ENCODE measurements at places on chromosomes 5 and 9. TPM values are rescaled to one million over a fixed set of nuclear protein-coding genes. Genes with fewer than 3 reads are reported as not detected.

GRCh38 chr9:116420993-116421538 lies 266.0 kb upstream of the TRIM32 start:
- DNase-seq: peak; percentile 87

DNA sequence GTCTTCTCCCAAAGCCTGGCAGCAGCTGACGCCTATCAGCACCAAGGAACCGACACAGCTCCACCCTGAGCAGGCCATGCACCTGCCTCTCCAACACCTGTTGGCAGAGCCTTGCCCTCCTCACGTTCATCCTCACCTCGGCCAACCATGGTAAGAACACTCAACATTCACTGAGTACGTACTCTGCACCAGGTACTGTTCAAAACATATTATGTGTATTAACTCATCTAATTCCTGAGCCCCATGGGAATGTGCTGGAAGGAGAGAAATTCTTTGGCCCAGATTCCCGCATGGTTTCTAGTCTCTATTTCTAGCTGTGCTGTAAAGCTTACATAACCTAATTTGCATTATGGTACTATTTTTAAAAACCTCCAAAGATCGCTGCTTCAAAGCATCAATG lies 86.1 kb downstream of the GPR21 start:
- DNase-seq: no peak

GRCh38 chr9:34501889-34502425 lies 20.8 kb downstream of the ENHO start:
- DNase-seq: no peak

- DNase-seq: no peak
Observed at GRCh38 chr5:132476876-132477781, 13.4 kb downstream of the IRF1 start.

- no peak for DNase-seq
Observed at GRCh38 chr5:80701597-80701996, 46.8 kb upstream of the DHFR start.

DNA sequence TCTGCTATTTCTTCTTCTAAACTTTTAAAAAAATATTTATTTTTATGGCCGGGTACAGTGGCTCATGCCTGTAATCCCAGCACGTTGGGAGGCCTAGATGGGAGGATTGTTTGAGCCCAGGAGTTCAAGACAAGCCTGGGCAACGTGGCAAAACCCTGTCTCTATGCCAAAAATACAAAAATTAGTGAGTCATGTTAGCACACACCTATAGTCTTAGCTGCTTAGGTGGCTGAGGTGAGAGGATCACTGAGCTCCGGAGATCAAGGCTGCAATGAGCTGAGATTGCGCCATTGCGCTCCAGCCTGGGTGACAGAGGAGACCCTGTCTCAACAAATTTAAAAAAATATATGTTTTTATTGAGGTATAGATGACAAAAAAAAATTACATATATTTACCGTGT lies 5.6 kb downstream of the AP3S1 start:
- DNase-seq: peak; percentile 81

- no peak for DNase-seq
Observed at GRCh38 chr5:88613051-88613450, 269.9 kb downstream of the MEF2C start.

DNA sequence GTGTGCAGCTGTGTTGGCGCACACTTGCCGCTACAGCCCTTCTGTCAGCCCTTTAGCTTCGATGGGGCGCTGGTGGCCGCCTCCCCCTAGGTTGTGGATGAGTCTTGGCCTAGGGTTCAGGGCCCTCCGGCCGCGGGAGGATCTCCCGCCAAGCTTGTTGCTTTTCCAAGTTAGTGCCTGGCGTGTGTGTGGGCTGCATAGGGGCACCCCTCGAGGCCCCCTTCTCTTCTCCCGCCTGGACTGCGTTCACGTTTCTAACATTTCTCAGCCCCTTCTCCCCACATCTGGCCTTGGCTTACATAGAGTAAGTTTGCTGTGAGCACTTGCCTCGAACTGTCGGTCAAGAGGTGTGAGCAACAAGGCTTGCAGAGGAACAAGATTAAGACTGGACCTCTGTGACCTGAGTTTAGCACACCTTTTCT lies 413 bp upstream of the OXCT1 start:
- DNase-seq: no peak

DNA sequence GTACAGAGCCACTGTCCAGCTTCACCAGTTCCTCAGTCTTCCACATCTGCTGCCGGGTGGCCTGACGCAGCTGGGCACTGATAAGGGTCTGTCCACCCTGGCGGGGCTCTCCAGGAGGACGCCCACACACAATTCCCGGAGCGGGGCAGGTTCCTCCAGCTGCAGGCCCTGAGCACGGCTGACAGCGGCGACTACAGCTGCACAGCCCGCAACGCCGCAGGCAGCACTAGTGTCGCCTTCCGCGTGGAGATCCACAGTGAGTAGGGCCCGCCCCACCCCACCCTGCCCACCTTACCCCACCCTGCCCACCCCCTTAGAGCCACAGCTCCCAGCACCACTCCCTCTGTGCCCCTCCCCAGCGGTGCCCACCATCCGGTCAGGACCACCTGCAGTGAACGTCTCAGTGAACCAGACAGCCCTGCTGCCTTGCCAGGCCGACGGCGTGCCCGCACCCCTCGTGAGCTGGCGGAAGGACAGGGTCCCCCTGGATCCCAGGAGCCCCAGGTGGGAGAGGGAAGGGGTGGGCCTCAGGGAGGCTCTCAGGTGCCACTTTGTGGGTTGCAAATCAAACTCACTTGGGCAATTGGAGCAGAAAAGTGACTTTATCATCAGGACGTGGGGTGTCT lies 48.8 kb upstream of the ASS1 start:
- no peak for DNase-seq

DNA sequence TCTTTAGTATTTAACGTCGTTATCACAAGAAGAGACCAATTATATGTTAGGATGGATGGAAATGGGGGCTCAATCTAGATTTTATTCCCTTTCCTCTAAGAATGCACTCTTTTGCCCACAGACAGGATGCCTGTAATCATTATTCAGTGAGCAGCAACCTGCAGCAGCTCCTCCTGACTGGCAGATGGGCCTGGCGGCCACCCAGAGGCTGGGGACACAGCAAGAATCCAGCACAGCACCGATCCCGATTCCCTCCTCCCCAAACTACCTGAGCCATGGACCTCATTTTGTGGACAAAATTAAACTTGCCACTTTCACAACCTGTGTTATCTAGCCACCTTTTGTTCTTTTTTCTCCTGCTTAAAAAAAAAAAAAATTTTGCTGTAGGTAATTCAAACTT lies 101.0 kb downstream of the USP20 start:
- no peak for DNase-seq

DNA sequence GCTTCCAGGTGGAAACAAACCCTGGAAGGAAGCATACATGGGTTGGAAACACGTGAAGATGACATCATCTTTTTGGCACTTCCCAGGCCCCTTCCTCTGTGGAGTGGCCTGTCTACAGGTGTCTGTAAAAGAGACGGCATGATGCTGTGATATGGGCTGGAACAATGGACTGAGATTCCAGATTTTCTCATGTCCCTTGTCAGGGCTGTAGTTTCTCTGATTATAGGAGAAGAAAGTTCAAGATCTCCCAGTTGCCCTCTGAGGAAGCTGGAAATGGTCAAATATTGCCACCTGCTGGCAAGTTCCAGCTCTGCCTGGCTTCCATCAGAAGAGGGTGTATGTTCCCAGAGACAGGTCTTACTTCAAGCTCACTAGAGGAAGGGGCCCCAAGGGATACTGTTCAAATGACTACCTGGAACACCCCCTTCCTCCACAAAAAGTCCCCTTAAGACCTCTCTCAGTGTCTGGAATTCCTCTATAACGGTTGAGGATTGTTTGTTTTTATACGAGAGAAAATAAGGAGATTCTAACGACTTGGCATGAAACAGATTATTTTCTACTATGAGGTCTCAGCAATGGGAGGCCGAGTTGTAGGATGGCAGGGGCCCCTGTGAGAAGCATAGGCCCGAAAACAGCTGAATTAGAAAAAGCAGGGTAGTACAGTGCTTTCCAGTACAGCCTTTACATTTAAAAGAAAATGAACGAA lies 7.3 kb upstream of the ANXA6 start:
- DNase-seq: peak; percentile 60

- no peak for DNase-seq
Observed at GRCh38 chr5:151005187-151005949, 15.0 kb upstream of the GPX3 start.

- no peak for DNase-seq
Observed at GRCh38 chr9:87587864-87588263, 90.2 kb downstream of the DAPK1 start.

DNA sequence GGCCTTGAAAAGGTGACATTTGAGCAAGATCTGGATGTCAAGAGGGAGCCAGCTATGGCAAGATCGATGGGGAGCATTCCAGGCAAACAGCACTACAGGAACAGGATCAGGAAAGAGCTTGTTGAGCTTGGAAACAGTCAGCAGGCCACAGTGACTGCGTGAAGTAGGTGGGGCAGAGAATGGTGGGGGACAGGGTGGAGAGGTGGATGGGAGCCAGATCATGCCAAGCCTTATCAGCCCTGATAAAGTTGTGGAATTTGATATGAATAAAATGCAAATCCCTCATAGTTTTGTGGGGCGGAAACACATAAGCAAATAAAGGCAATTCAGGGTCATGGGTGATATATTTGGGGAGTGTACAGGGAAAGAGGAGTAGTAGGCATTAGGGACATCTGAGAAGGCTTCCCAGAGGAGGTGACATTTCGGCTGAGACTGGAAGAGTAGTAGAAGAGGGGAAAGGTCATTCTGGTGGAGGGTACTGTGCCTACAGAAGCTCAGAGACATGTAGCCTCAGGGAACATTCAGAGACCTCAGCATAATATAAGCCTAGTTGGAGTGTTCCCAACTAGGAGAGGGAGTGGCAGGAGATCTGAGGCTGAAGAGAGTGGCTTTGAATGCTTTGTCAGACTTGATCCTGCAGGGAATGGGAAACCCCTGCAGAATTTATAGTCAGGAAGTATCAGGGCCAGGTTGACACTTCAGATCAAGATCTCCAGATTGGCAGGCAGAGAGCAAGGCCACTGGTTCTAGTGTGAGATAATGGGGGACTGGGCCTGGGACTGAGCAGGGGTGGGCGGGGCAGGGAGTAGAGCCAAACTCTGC lies 9.7 kb upstream of the CYSTM1 start:
- no peak for DNase-seq

DNA sequence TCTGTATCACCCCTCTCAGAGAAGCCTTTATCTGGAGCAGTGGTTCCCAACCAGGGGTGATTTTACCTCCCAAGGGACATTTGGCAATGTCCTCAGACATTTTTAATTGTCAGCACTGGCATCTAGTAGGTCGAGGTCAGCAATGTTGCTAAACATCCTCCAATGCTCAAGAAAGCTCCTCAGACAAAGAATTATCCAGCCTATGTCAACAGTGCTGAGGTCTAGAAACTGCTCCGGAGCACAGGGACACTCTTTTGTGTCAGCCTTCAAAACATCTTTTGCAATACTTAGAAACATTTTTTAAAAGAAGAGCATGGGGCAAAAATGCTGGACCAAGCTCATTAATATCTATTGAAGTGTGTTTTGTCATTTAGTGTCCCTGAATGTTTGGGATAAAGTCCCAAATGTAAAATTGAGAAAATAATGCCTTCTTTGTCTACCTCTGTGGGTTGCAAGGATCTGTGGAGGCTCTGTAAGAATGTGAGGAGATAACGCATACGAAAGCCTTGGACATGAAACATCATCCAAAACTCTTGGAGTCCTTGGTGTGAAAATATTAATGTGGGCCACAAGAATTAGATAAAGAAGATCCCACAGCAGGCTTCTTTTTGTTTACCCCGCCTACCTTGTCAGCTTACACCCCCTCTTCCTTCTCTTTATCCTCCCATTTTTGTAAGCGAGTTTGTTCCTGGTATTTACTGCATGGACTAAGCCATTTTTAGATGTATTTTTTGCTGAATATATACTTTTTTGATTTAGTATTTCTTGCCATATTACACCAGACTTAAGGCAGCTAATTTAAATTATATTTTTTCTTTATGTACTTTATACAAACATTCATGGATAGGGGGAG lies 193.5 kb downstream of the CD180 start:
- no peak for DNase-seq

DNA sequence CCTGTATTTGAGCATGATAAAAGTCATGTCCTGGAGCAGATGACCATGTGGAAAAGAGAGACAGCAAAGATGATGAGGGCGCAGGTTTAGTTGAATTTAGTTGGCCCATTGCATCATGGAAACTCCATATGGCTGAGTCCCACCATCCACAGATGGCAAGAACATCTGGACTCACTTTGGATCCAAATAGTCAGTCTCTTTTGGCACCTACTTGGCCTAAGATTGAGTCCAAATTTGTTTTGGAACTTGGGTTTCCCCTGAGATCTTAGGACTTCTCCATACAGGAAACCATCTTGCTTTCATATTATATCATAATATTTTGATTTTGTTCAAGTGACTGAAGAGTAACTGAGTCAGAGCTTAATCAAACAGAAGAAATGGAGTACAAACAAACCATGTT lies 217.5 kb downstream of the DRD1 start:
- DNase-seq: no peak

- no peak for DNase-seq
Observed at GRCh38 chr9:127707766-127708165, 978 bp downstream of the CFAP157 start.

DNA sequence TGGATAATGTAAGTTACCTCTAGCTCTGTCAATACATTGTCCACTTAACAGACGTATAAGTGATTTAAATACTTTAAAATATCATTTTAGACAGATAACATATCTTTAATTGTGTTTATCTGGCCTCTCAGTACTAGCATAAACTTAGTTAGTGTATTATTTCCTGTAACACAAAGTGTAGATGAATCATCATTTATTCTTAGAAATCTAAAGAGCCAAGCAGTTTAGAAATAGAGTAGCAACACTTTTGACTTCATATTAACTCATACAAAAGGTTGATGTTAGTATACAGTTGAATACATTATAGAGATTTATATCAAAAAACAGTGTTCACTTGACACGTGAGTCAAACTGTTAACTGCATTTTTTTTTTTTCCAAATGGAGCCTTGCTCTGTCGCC lies 18.0 kb downstream of the NCBP1 start:
- DNase-seq: no peak

WDR31 gene
- total RNA-seq: 2.0 TPM

ENTREP1 gene
- total RNA-seq: 12.5 TPM

ACOT12 gene
- not detected for total RNA-seq

FAM163B gene
- not detected for total RNA-seq

MTAP gene
- total RNA-seq: 96.9 TPM

PCDH12 gene
- total RNA-seq: 0.69 TPM

KIF12 gene
- total RNA-seq: 1.6 TPM

IL5 gene
- not detected for total RNA-seq

All from mammary epithelial cell (primary cell).